ENCODE measurements at places on chromosomes 12 and 14.

DNA sequence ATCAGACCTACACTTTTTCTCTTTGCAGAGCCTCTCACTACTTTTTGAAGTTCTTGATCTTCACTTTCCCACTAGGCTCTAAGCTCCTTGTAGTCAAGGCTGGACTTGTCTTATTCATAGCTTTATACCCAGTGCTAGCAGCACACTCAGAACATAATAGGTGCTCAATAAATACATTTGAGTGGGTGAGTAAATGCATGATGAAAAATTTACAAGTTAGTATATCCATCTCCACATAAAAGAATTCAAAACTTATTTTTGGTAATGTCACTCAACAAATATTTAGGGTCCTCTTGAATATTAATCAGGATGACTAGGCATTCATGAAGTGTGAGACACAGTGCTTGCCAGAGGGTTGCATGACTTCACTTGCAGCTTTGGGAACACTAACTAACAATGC, 52.6 kb downstream of the NRXN3 start:
- DNase-seq = no peak

GRCh38 chr14:31752867-31753661, 191.9 kb downstream of the NUBPL start:
- DNase-seq = no peak

DNA sequence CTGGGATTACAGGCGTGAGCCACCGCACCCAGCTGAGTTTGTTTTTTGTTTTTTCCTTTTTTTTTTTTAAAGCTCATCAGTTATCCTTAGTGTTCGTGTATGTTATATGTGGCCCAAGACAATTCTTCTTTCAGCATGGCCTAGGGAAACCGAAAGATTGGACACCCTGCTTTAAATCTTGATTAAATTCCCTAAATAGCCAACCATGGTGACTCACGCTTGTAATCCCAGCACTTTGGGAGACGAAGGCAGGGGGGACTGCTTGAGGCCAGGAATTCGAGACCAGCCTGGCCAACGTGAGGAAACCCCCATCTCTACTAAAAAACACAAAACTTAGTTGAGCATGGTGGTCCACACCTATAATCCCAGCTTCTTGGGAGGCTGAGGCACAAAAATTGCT, 131.1 kb downstream of the MED13L start:
- no peak for DNase-seq

DNA sequence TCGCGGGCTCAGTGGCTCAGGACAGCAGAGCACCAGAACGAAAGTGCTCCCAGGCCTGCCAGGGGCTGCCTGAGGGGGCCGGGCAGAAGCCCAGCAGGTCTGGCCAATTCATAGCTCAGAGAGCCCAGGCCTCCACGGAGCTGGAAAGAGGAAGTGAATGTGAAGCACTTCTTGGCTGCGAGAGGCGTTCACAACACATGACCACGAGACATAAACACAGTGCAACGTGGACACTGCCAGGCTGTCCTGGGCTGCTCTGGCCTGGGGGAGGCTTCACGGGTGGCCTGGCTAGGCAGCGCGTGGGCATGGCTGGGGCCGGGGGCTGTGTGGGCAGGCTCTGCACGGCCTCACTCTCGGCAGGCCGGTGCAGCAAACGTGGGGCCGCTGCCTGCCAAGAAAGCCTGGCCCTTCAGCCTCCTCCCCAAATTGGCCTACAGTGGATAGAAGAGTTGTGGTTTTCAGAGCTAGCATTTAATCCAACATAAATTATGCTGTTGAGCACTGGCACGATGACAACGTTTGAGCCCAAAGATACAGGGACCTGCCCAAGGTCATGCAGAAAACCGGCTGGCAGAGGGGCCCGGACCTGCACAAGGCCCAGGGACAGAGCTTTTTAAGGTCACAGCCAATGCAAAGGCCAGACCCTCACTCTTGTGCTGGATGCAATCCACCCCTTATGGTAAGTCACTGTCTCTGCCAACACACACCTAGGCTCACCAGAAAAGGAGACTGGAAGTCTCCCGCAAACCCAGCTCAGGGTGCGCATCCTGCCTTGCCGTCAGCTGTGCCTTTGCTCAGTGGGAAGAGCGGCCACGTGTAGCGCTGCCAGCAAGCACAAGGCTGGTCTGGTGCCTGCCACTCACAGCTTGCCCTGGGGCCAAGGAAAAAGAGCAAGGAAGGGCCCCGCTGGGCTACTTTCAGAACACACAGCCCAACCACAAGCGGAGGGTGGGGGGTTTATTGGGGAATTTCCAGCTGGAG, 8.6 kb downstream of the SLC25A29 start:
- no peak for DNase-seq

DNA sequence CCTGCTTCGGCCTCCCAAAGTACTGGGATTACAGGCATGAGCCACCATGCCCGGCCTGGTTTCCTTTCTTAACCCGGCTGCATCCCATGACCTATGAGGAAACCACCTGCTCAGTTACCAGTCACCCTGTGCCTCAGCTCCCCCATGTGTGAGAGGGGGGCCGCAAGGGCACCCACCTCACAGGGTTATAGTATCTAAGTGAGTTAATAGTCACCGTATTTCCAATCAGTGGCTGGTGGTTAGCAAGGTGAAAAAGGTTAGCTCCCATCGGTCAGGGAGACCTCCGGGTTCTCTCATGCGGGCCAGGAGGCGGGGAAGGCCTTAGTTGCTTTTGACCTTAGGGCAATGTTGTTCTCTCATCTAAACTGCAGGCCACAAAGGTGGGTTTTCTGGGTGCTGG, 6.7 kb downstream of the LRP1 start:
- DNase-seq = no peak

GRCh38 chr12:22254478-22254877, 80.0 kb downstream of the ST8SIA1 start:
- no peak for DNase-seq

GRCh38 chr14:65940056-65940735, 527.7 kb downstream of the FUT8 start:
- peak; percentile 6 for DNase-seq

- no peak for DNase-seq
Observed at GRCh38 chr12:12425001-12425400, 68.1 kb downstream of the BORCS5 start.

- no peak for DNase-seq
Observed at GRCh38 chr14:35159742-35160409, 37.5 kb downstream of the PRORP start.

DNA sequence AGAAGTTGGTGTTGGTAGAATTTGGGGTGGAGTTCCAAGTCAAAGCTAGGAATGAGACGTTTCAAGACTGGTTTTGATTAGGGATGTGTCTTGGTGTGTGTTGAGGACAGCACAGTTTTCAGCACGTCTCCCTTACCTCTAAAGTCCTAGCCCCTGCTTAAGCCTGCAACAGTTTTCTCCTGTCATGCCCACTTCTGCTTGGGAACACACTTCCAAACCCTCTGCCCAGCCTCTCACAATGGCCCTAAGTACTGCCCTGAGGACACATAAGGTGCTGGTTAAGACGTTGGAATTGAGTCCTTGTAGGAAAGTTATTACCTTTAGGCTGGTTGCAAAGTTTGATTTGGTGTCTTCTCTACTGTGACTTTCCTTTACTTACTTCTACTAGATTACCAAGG, 710 bp upstream of the BMAL2 start:
- DNase-seq = peak; percentile 2

DNA sequence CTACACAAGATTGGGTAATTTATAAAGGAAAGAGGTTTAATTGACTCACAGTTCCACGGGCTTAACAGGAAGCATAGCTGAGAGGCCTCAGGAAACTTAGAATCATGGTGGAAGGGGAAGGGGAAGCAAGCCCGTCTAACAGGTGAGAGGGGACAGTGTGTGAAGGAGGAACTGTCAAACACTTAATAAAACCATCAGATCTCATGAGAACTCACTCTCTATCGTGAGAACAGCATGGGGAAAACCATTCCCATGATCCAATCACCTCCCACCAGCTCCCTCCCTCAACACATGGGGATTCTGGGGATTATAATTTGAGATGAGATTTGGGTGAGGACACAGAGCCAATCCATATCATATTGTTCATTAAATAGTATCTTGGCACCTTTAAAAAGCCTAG, 56.1 kb downstream of the EPS8 start:
- DNase-seq = no peak
